ENCODE measurements at places on chromosomes 5 and 9.

DNA sequence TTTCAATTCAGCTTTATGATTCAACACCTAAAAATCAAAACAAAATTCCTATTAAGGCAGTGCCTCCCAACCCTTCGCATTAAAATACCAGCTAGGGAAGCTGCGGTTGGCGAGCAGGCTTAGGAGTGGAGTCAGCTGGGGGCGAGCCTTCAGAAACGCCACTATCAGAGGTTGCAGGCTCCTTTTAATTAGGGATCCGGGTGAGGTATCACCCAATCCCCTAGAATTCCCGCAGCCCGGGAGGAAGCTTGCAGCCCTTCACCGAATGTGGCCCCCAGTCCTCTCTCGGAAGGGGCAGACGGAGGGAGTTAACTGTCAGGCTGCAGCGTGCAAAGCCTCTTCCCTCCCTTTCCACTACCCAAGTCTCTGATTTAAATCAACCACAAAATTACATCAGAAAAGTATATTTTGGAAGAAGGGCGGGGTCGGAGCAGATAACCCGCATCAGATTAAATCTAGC lies 1.7 kb downstream of the STC2 start:
- DNase-seq: no peak

DNA sequence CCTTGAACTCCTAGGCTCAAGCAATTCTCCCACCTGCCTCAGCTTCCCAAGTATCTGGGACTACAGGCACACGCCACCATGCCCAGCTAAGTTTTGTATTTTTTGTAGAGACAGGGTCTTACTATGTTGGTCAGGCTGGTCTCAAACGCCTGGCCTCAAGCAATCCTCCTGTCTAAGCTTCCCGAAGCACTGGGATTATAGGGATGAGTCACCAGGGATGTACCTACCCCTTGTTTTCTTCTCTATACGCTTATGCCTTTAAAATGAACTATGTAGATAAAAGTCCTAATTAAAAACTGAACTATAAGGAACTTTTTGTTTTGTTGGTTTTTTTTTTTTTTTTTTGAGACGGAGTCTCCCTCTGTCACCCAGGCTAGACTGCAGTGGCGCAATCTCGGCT lies 25.8 kb downstream of the UIMC1 start:
- no peak for DNase-seq

DNA sequence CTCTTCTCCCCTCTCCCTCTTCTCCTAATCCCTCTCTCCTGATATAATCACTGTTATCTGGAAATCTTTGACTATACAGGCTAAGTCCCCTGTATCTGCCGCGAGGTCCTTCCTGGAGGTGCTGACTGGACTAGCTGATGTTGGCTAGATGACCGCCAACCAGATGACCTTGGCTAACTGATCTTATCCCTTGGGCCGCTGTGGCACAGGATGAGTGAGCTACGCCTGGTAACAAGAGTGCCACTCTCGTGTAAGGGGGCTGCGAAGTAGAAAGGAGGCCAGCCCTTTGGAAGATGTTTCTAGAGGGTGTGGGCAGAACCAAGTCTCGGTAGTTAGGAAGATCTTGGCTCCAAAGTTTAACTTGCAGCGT lies 345 bp upstream of the PRRC1 start:
- no peak for DNase-seq

GRCh38 chr5:155263381-155263780 lies 249.8 kb downstream of the KIF4B start:
- no peak for DNase-seq

DNA sequence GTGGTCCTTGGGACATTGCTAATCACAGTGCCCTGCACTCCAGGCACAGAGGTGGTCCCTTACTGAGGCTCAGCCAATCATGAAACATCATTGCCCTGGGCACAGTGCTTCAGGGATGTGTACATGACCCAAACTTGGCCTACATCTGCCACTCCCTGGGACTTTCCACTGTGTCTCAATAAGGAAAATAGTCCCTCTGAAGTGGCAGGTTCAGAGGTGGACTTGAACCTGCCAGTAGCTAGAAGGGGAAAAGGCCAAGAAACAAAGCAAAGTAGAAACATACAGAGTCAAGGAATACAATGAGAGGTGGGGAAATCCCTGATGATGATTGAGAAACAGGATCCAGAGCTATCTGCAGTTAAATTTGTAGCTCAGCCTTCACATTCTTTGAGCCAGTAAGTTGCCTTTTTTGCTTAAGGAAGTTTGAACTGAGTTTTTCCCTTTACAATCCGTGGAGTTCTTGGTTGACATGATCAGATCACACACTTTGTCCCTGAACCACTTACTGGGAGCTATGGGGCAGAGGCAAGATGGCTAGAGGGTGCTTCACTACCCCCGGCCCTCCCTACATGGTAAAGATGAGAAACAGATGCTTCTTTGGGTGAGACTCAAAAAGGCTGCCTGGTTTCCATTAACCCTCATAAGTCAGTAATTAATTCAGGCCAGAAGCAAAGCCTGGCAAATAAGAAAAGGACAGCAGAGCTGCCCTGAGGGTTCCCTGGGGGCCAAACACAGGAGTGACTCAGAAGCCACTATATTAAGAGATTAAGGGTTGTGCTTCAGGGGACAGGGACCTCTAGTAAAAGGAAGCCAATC lies 57.6 kb downstream of the SH3TC2 start:
- DNase-seq: no peak

GRCh38 chr9:24144796-24145195 lies 318.8 kb upstream of the ELAVL2 start:
- no peak for DNase-seq

- no peak for DNase-seq
These were observed 70.5 kb upstream of the OSMR start for GRCh38 chr5:38775218-38775840.

Measured in activated CD4-positive, alpha-beta T cell treated with anti-CD3 and anti-CD28 coated beads, Interleukin-2, amount 50 U/mL, for 48 hours (primary cell).